ENCODE measurements at places on chromosomes 3 and 15.

DNA sequence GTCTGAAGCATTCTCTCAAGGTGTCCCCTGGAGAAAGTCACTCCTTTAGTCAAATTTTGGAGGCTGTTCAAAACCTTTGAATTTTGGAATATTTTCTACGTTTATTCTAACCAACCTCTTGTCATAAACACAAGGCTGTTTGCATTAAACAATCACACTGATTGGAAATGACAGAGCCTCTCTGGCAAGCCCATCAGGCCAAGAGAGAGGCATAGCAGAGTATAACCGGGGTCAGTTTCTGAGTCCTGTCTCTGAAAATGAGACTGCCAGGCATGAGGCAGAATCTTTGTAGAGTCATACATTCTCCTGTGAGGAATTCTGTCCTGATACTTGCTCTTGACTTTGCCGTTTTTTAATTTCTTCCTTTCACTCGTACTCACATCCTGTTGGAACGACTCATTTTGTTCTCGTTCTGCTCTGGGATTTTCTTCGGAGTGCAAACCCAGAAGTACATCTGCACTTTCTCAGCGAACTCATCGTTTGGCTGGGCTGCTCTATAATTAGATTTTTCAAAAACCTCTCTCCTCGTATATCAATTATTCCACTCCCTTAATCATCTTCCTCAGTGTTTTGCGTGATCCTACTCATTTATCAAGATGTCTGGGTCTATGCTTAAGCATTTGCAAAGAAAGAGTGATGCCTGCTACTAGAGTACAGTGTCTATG is 114.2 kb downstream of the AGBL1 start:
- peak; percentile 2 for DNase-seq

DNA sequence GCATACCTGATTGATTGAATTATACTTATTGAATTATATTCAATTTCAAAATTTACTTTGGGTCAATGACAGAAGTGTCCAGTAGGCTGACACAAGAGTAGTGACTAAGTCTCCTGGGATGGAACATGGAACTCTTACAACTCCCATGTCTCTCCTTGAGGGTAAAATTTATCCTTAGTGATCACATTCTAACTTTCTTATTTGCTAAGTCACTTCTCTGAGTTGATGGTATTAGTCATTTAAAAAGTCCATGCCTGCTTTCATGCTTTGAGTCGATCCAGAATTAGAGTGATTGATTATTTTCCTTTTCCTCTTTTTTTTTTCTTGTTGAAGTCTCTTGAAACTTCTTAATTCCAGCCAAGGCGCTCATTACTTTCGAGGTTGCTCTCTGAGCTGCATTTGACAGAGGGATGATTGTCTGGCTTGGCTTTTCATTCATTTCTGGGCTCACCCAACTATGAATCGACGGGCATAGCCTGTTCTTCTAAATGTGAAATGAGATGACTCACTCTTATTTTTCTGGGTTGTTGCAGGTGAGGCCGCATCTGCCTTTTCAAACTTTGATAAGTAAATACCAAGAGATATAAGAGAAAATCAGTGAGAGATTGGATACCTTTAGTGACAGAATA is 34.9 kb downstream of the LRRC3B start:
- DNase-seq = peak; percentile 8

- peak; percentile 83 for DNase-seq
These were observed 49.7 kb downstream of the PDHB start for GRCh38 chr3:58383904-58384303.

DNA sequence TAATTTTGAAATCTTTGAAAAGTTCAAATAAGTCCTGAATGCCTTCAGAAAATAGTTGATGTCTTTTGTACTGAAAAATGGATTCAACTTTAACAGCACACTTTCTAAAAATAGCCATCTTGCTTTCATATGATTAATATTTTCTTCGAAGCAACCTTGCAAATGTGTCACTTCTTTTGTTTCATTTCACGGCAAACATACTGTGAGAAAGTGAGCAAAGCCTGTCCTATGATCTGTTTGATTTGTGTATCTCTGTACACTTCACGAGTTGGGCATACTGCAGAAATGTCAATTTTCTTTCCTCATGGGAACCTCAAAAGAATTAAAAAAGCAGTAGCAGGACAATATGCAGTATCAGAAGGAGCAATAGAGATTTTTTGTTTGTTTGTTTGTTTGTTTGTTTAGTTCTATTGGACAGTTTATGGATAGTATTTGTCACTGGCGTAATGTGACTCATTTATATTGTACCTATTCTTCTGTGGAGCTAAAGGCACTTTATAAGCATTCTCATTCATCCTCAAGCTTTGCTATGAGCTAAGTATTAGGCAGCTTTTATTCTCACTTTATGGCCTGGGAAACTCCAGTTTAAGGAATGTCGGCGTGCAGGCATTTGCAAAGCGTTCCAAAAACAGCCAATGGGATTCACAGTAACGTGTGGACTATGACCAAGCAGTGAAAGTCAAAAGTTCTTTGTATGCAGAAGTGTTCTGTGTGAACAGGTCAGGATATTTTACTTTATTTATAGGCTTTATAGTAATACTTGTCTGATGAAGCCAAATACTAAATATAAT is 572.0 kb downstream of the NAALADL2 start:
- no peak for DNase-seq

DNA sequence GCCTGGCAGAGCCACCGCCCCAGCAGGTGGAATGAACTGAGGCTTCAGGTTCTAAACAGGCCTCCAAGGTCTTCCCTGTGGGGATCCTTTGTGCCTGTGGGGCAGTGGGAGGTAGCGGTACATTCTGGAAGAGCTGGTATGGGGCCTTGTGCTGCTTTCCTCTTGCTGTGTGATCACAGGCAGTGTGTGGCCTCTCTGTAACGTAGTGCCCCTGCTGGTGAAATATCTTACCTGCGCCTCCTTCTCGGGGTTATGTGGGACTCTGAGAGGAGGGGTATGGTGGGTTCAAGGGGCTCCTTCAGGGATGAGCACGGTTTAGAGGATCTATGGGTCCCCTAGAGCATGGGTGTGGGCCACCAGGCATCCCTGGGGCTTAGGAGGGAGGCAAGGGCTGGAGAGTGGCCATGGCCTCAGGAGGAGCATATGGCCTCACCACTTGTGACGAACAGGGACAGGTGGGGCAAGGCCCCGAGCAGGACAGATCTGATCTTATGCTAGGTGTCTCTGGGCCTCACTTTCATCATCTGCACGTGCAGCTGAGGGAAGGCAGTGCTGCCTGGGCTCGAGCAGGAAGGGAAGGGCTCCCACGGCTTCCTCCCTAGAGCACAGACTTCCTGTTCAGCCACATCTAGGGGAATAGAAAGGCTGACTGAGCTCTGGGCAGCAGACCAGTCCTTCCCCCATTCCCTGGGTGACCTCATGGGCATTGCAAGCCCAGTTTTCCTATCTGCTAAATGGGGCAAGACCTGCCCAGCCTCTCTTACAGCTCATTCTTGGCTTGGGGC is 1.9 kb upstream of the ALS2CL start:
- peak; percentile 23 for DNase-seq
